Peyer's patch (tissue), 4 donors: ENCODE measurements at places on chromosomes 6 and 20.

DNA sequence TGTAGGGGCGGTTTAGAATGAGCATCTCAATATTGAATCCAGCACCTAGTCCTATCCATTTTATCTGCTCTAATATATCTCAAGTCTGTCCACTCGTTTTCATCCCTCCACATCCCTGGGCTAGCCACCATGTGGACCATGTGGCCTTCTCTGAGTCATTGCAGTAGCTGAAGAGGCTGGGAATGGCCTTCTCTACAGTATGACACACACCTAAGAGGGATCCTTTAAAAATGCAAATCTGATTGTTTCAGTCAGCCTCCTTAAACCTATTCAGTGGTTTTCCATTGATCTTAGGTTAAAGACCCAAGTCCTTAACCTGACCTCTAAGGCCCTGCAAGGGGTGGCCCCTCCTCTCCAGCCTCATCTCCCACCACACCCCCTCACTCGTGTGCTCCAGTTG, 9.4 kb downstream of the RING1 start:
- DNase-seq: no peak

GRCh38 chr6:170131351-170131750, 159.5 kb downstream of the DLL1 start:
- peak; percentile 26 for DNase-seq

GRCh38 chr20:6714279-6714711, 53.2 kb upstream of the BMP2 start:
- DNase-seq: peak; percentile 88

DNA sequence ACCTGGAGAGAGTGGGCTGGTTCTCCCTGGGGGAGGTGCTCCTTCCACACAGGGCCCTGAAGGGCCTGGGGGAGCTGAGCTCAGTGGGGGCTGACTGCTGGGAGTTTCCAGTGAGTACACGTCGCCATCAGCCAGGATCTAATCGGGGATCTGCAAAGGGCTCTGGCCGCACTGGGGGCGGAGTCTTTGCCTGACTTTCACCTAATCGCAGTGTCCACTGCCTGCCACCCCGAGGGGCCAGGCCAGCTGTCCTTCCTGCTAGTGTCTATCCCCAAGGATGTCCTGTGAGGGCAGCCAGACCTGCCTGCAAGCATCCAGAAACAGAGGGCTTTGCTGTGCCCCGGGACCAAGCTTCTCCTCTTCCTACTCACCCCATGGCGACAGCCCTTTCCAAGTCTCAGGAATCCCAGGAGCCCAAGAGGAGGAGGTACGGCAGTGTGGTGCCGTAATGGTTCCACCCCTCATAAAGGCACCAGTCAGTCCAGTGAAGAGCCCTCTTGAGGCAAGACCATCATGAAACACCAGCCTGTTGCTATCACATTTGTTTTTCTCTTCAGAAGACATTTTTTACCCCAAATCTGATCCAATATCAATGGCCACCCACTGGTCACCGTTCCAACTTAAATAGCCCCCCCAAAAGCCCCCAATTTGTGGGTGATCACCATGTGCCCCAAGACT, 243.1 kb upstream of the ECI2 start:
- DNase-seq: no peak

DNA sequence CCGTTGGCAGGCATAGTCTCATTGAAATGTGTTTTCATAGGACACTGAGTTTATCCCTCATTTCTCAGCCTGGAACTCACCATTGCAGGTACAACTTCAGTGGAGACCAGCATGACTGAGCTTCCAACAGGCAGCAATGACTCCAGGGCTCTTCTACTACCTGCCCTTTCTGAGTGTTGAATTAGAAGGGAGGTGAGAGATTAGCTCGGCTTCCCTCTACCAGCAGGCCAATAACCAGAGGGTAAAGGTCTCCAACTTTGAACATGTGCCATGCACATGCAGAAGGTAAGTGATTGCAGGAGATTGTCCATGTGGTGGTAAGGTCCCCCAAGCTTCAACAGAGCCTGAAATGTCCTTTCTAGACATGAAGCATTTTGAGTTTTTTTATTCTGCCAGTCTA, 233.8 kb upstream of the SUPT3H start:
- no peak for DNase-seq

- no peak for DNase-seq
These were observed 6.4 kb downstream of the TPMT start for GRCh38 chr6:18148304-18149025.

DNA sequence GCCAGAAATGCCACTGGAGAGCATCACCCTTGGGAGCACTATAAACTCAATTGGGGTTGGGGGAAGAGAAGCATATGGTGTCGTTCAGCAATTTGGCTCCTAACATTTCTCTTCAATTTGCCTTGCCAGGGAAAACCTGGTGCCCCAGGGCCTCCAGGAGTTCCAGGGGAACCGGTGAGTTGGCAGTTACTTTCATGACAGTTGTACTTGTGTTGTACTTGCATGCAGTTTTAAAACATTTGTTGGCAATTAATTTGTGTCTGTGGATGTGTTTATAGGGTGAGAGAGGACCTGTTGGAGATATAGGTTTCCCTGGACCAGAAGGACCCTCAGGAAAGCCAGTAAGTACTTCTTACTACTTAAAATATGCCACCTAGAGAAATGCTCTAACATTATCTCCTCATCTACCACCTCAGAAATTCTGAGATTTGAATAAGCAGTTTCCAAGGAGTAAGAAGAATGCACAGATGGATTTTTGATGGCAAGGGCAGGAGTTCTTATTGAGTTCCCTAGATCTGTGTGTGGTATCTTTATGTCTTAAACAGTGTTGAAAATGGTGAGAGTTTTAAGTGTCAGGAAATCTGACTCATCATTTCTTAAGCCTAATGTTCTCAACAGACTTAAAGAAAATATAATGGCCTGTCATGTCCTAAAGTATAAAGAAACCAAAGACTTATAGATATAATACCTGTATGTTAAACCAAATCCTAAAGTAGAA, 122.5 kb downstream of the COL9A1 start:
- DNase-seq: no peak

DNA sequence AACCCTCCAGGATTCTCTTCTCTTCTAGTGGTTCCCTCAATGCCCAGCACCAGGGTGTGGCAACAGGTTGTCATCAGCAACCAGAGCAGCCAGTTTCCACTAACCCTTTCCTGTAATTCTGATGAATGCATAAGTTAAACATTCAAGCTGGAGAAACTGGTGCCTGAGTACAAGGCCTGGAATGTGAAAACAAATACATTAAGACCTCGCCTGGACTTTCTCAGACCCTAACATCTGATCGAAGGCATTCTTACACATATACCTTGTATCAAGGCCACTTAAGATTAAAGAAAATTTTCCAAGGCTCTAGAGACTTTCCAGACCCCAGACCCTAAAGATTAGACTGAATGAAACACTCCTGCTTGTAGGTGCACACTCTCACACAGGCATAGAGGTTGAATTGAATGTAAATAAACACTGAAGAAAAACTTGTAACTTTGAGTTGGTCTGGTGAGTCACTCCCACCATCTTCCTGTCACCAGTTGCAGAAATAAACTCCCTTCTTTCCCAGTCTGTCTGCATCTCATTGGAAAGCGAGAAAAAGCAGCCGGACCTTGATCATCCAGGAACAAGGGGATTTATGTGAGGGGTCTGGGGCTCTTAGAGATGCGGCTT, 9.0 kb downstream of the LRP11 start:
- DNase-seq: no peak

- peak; percentile 86 for DNase-seq
These were observed 11.5 kb upstream of the ZNF133 start for GRCh38 chr20:18276821-18277220.

DNA sequence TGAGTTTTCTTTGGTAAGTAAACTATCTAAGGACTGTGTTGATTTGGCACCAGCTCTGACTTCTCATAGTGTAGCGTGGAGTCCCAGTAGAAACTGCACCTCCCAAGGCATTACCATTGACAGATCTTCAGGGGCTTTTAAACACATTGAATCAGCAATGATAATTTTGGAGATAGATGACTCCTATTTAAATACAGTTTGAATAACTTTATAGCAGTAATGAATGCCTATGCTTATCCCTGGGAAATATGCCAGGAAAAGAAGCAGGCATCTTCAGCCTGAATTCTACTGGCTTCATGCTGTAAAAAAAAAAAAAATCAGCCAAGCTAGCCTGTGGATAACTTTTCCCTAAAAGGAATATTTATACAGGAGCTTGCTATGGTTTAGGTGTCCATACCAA, 895.9 kb downstream of the EYS start:
- no peak for DNase-seq

GRCh38 chr6:28682542-28682941, 156.9 kb downstream of the GPX5 start:
- no peak for DNase-seq

GRCh38 chr6:33850869-33851541, 47.2 kb upstream of the MLN start:
- no peak for DNase-seq

DNA sequence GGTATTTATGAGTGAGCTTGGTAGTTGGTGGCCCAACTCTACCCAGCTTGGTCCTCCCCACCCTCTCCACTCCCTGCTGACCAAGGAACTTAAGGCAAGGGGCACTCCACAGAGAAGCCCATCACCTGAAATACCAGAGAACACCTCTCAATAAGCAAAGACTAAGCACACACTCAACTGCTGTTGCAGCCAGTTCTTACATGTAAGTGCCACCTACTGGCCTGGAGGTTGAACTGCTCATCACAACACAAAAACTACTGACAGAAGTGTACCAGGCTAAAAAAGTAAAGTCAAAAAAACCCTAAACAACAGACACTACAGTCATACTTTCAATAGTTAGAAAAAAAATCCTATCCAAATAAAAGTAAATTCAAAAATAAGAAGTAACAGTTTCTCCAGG, 146.2 kb downstream of the FAM83B start:
- DNase-seq: no peak

DNA sequence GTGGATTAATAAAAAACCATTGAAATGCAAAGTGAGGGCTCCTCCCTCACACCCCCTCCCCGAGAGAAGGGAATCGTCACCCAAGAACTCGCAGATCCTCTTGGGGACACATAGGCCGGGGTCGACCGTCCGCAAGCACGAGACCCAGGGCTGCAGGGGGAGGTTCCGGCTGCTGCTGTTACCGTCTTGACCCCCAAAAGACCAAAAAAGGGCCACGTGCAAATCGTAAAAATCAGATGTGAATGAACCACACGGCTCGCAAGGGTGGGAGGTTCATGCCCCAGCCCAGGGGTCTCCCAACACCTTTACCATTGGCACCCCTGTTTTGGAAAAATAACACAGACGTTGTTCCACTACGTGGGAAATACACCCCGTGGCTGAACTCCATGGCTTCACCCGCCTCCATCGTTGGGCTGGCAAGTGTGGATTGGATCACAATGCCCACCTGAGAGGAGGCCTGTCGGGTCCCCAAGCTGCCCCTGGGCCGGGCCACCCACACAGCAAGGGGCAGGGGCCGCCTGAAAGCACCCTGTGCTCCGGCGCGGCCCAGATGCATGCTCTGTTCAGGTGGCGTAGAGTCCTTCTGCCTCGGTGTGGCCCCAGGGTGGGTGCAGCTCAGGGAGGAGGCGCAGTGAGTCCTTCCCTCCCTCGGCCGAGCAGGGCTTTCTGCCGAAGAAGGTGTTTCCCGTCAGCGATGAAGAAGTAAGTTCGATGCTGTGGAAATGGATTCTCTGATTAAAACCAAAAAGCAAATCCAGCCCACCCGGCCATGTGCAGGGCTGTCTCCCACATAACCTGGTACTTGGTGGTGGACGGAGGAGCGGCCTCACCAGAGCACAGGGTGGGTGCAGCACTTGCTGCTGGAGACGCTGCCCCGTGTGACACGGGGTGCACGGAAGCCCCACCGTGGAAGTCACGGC, 85.0 kb downstream of the YTHDF1 start:
- peak; percentile 23 for DNase-seq

DNA sequence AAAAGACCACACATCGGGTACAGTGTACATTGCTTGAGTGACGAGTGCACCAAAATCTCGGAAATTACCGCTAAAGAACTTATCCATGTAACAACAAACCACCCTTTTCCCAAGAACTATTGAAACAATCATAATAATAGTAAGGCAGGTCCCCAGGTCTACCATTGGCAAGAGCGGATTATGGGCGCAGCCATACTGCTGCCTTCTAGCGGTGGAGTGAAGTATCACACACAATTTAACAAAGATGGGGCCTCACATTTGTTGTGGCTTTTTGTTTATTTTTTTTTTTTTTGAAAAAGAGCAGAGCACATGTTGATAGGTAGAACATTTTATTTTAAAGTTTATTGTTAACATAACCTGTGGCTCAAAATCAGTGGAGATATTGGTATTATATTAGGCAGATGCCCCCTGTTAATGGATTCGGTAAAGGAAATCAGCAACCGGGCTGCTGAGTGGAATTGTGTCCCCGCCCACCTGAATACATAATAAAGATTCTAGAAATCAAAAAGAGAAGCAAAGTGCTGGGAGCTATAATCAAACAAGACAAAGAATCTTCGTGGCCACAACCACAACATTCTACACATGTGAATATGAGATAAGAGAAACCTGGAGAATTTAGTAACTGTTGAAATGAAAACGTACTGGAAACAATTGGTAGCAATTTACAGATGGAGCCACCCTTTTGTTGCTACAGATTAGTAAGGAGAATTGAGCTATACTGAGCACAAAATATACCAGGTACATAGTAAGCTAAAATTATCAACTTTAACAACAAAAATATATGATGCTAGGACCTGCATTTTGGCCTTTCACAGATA, 94.2 kb upstream of the EXOC2 start:
- DNase-seq: no peak

DNA sequence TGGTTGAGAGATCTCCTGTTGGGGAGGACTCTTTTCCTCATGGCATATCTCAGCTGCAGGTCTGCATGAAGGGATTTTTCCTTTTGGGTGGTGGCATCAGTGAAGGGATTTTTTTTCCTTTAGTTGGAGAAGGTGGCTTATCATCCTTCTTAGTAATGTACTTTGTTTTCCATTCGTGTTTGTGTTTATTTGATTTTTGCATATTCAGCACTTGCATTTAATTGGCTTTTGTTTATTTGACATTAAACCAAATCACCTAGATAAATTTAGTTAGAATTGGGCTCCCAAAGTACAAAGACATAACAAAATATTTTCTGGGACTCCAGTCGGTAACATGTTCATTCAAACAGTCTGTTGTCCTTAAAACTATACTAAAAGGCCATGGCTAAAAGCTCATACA, 56.2 kb upstream of the MANEA start:
- DNase-seq: no peak

GRCh38 chr6:120965814-120966213, 368.5 kb downstream of the TBC1D32 start:
- no peak for DNase-seq

DNA sequence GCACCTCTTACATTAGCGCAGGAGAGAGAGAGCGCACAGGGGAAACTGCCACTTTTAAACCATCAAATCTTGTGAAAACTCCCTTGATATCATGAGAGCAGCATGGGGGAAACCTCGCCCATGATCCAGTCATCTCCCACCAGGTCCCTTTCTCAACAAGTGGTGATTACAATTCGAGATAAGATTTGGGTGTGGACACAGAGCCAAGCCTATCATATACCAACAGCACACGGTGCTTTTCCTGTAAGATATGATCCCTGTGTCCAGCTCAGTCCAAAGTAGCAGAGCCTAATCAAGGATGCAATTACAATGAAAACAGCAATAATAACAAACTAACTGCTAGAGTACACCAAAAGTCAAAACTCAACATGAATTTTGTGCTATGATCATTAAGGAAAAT, 148.7 kb upstream of the TCF21 start:
- DNase-seq: no peak

- DNase-seq: no peak
These were observed 158.5 kb downstream of the SASH1 start for GRCh38 chr6:148501178-148501590.

GRCh38 chr20:48277266-48277665, 492.0 kb upstream of the SULF2 start:
- DNase-seq: no peak
